Smooth muscle cell of the pulmonary artery (primary cell): ENCODE measurements at places on chromosomes 2 and 18. TPM values are rescaled to one million over a fixed set of nuclear protein-coding genes. Genes with fewer than 3 reads are reported as not detected.

Gene CHRND
- not detected in 2 replicates for total RNA-seq

Gene KCNG2
- total RNA-seq = not detected in 2 replicates

Gene GAL3ST2
- 0.33 and 0.46 TPM in 2 replicates for total RNA-seq

Gene CD207
- total RNA-seq = not detected in 2 replicates

Gene ATOH8
- total RNA-seq = 22.4 and 30.8 TPM in 2 replicates

Gene DYNAP
- not detected in 2 replicates for total RNA-seq
